ENCODE measurements at places on chromosomes 2 and 18. TPM values are rescaled to one million over a fixed set of nuclear protein-coding genes. Genes with fewer than 3 reads are reported as not detected.
A peak's percentile ranks its signal among the peaks of the same experiment; 100 is the strongest.

DNA sequence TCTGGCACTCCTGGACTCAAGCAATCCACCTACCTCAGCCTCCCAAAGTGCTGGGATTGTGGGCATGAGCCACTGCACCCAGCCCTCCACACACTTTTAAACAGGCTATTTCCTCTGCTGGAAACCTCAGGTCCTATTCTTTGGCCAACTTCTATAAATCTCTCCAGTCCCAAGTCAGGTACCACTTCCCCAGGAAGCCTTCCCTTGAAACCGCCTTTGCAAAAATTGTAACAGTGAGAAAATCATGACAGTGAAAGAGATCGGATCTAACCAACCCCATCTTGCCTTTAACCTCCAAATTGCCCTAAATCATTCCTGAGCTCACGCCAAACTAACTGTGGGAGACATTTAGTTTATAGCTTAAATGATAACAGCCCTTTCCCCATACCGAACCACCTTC is 67.3 kb upstream of the CABLES1 start:
- no peak for DNase-seq
- H3K36me3 ChIP-seq = no peaks in the 10 kb centered on the region
- peaks cover 39% of the 10 kb centered on the region for H3K4me1 ChIP-seq

CAPN14 gene
- 0.52 TPM for total RNA-seq

GRCh38 chr18:28331551-28331950 is 154.6 kb upstream of the CDH2 start:
- no peaks in the 10 kb centered on the region for H3K27me3 ChIP-seq
- no peaks in the 10 kb centered on the region for H3K36me3 ChIP-seq
- H3K27ac ChIP-seq = no peak overlapping the region
- no peak for DNase-seq

CRIM1 gene
- total RNA-seq = 9.1 TPM

GRCh38 chr2:168620554-168620953 is 164.5 kb downstream of the CERS6 start:
- no peaks in the 10 kb centered on the region for H3K27me3 ChIP-seq
- no peaks in the 10 kb centered on the region for H3K36me3 ChIP-seq
- H3K4me1 ChIP-seq = peaks cover under 1% of the 10 kb centered on the region
- no peak overlapping the region for H3K27ac ChIP-seq
- no peak overlapping the region for H3K4me3 ChIP-seq

- no peaks in the 10 kb centered on the region for H3K27me3 ChIP-seq
- no peak overlapping the region for H3K4me3 ChIP-seq
- no peak overlapping the region for H3K27ac ChIP-seq
- H3K36me3 ChIP-seq = no peaks in the 10 kb centered on the region
These were observed 8.9 kb downstream of the STAM2 start for GRCh38 chr2:152166633-152167032.

MATN3 gene
- 0.05 TPM for total RNA-seq

DNA sequence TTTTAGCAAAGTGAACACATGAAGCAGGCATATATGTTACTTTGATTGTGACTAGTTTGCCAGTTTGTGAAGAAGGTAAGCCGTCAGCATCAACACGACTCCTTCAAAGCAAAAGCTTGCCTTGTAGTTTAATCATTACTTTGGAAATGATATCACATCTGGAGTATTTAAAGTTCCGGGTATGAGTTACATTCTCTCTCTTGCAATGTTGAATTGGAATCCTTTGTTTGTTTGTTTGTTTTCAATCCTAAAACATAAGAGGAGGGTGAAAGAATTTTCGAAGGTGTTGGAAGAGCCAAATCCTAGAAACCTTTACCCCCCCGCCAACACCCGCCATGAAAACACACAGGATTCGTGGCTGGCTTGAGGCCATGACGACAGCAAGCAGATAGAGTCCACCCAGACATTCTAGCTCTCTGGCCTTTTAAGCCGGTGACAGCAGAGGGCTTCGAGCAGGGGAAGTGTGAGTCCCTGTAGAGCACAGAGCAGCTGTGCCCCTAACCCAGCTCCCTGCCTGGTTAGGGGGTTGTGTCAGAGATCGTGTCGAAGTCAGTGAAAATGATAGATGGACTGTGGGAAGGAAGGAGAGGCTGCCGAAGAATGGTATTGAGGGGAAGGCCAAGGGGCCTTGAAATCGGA is 103.8 kb upstream of the SMIM21 start:
- no peak overlapping the region for H3K27ac ChIP-seq
- no peak for DNase-seq
- no peaks in the 10 kb centered on the region for H3K4me1 ChIP-seq
- H3K27me3 ChIP-seq = no peaks in the 10 kb centered on the region
- H3K4me3 ChIP-seq = no peak overlapping the region

- DNase-seq = no peak
- no peak overlapping the region for H3K27ac ChIP-seq
- H3K4me1 ChIP-seq = peaks cover 44% of the 10 kb centered on the region
- no peaks in the 10 kb centered on the region for H3K36me3 ChIP-seq
- H3K4me3 ChIP-seq = no peak overlapping the region
These were observed 16.6 kb downstream of the MAP4K4 start for GRCh38 chr2:101714118-101714517.

ALMS1 gene
- 19.5 TPM for total RNA-seq

PFN4 gene
- 0.90 TPM for total RNA-seq

DNA sequence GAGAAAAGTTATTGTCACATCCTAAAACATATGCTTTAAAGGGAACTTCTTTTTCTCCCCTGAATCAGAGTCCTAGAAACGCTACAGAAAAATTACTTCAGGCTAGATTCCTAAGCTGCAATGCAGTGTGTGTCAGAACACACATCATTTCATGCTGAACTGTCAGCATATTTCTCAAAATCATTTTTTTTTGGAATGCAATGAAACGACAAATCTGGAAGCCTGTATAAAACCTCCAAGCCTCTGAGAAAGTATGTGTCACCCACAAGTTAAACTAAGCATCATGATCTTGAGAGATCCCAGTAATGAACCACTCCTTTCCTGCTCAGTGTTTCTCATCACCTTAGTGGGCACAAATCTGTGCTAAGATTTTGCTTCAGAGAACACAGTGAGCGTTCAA is 276.2 kb downstream of the ZNF521 start:
- no peak overlapping the region for H3K4me3 ChIP-seq
- no peaks in the 10 kb centered on the region for H3K27me3 ChIP-seq

ZAP70 gene
- total RNA-seq = 160 TPM

GRCh38 chr2:189350540-189351209 is 90.6 kb upstream of the WDR75 start:
- no peaks in the 10 kb centered on the region for H3K4me1 ChIP-seq
- no peak overlapping the region for H3K27ac ChIP-seq
- no peak for DNase-seq
- no peaks in the 10 kb centered on the region for H3K36me3 ChIP-seq
- no peaks in the 10 kb centered on the region for H3K27me3 ChIP-seq

- no peak overlapping the region for H3K4me3 ChIP-seq
- H3K36me3 ChIP-seq = no peaks in the 10 kb centered on the region
- H3K4me1 ChIP-seq = no peaks in the 10 kb centered on the region
- DNase-seq = no peak
These were observed 66.5 kb downstream of the RIT2 start for GRCh38 chr18:43049021-43049420.

DSG1 gene
- 0.61 TPM for total RNA-seq

DNA sequence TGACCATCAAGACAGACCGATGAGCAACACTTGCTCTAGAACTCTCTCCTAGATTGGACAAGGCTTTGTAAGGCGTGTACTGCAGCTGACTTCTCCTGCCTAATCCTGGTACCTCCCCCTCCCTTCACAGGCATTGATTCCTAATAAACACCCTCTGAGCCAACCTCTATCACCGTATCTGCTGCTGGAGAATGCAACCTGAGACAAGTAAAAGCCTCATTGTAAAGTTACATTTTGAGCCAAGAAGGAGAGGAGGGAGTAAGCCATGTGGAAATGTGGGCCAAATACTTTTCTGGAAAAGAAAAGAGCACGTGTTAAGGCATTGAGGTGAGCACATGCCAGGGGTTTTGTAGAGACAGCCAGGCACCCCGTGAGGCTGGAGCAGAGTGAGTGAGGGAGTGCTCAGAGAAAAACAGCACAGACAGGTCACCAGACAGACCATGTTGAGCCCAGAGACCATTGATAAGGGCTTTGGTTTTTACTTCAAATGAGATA is 2.6 kb upstream of the WDFY1 start:
- H3K27ac ChIP-seq = peak overlapping the region; percentile 42
- no peak for DNase-seq
- H3K27me3 ChIP-seq = peaks cover 3% of the 10 kb centered on the region
- no peaks in the 10 kb centered on the region for H3K36me3 ChIP-seq
- H3K4me1 ChIP-seq = no peaks in the 10 kb centered on the region
- H3K4me3 ChIP-seq = no peak overlapping the region

DNA sequence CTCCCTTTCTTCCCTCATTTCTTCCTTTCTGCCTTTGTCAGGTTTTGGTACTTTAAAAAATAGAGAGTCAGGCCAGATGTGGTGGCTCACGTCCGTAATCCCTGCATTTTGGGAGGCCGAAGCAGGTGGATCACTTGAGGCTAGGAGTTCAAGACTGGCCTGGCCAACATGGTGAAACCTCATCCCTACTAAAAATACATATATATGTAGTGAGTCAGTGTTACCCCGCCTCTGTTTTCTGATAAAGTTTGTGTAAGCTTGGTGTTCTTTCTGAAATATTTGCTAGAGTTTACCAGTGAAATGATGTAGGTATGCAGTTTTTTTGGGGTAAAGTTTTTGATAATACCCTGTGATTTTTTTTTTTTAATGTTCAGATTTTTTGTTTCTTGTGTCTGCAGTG is 58.8 kb downstream of the DGKD start:
- no peaks in the 10 kb centered on the region for H3K27me3 ChIP-seq
- peaks cover 26% of the 10 kb centered on the region for H3K4me1 ChIP-seq
- no peak for DNase-seq

GRCh38 chr2:31973665-31974064 is 37.1 kb downstream of the MEMO1 start:
- H3K4me1 ChIP-seq = no peaks in the 10 kb centered on the region
- DNase-seq = no peak
- H3K36me3 ChIP-seq = peaks cover 3% of the 10 kb centered on the region
- H3K27me3 ChIP-seq = no peaks in the 10 kb centered on the region
- H3K27ac ChIP-seq = no peak overlapping the region

- peaks cover 50% of the 10 kb centered on the region for H3K4me1 ChIP-seq
- no peaks in the 10 kb centered on the region for H3K27me3 ChIP-seq
- DNase-seq = no peak
- H3K36me3 ChIP-seq = no peaks in the 10 kb centered on the region
- H3K4me3 ChIP-seq = no peak overlapping the region
- H3K27ac ChIP-seq = no peak overlapping the region
These were observed 116.2 kb downstream of the ACOXL start for GRCh38 chr2:110848519-110849030.

DNA sequence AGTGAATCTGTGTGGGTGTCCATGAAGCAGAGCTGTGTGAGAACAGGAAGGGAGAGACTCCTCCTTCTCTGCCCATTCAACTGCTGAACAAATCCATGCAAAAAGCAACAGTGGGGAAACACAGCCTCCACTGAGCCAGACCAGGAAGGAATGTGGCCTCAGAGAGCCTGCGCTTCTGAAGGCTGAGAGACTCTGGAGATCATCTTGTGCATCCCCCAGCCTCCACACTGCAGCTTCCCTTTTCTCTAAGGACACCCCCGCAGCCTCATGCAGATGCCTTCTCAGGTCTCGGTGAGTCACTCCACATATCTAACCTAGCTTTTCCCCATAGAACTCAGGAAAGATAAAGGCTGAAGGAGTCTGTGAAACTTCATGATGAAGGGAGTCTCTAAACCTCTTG is 402.9 kb downstream of the TNS1 start:
- no peak overlapping the region for H3K27ac ChIP-seq
- peaks cover 11% of the 10 kb centered on the region for H3K27me3 ChIP-seq
- no peak for DNase-seq

- no peak overlapping the region for H3K4me3 ChIP-seq
- H3K27me3 ChIP-seq = no peaks in the 10 kb centered on the region
These were observed 323.6 kb downstream of the PAX3 start for GRCh38 chr2:221975151-221975550.

PIEZO2 gene
- total RNA-seq = 3.2 TPM

DNA sequence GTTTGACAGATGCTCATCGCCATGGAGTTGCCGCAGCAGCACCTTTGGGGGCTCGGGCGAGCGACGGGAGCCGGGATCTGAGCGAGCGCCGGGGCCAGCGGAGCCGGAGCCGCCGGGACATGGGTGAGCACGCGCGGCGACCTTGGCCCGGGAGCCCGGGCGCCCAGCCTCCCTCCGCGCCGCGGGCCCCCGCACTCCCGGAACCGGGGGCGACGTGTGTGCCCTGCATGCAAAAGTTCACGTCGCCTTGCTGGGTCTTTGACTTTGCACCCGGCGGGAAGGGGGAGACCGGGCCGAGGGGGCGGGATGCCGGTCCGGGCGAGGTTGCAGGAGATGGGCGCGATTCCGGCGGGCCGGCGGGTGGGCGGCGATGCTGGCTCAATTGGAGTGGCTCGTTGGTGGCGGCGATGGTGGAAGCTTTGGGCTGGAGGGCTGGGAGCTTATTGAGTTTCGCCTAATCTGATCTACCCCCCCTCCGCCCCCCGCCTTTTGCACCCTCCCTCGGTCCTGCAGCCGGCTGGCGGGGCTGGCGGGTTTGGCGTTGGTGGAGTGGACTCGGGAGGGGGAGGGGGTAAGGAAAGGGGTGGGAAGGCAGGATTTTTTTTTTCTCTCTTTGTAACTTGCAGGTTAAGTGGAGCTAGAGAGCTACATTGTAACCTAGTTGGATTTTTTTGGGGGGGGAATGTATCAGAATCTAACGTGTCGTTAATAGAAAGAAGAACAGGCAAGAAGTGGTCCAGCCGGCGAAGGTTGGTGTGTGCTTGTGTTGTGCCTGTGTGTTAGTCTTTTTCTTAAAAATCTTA is at the start of gene SETBP1:
SETBP1 (plus strand) TSS at position 616 of the 803 bp plus-strand sequence. CDS start 20,459 bp downstream, outside the sequence.
- H3K4me3 ChIP-seq = peak within 1 kb of the TSS; percentile 56
- DNase-seq = peak; percentile 42

- DNase-seq = no peak
- no peak overlapping the region for H3K27ac ChIP-seq
- H3K27me3 ChIP-seq = no peaks in the 10 kb centered on the region
These were observed 111.1 kb downstream of the TTC27 start for GRCh38 chr2:32738939-32739338.

DNA sequence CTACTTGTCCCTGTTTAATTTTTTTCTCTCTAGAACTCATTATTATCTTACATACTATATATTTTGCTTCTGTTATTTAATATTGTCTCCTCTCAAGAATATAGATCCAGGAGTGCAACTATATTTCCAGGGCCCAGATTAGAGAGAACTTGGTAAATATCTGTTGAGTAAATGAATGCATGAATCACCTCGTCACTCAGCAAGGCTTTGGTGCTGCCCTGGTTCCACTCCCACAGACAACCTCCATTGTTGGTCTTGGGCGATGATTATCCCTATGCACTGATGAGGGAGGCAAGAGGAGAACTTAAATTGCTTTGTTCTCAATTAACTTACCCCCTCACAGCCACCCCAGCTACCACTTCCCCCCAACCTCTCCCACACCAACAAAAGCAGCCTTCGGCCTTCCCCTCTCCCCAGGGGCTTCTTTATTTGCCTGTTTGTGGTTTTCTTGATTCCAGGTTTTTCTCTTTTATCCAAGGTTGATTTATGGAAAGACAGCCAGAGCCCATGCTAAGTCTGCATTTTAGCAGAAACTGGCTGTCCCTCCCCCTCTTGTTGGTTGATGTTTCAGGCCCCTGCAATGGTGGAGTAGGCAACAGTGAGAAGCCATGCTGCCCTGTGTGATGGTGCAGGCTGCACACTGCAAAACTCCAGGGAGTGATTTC is 17.0 kb upstream of the DIPK1C start:
- no peak overlapping the region for H3K27ac ChIP-seq

- no peak for DNase-seq
- H3K4me1 ChIP-seq = no peaks in the 10 kb centered on the region
- H3K27me3 ChIP-seq = no peaks in the 10 kb centered on the region
- no peak overlapping the region for H3K4me3 ChIP-seq
These were observed 76.2 kb upstream of the YWHAQ start for GRCh38 chr2:9707008-9707407.

Data from thymus (tissue), 14 donors.